ENCODE measurements at places on chromosomes 4 and X.

DNA sequence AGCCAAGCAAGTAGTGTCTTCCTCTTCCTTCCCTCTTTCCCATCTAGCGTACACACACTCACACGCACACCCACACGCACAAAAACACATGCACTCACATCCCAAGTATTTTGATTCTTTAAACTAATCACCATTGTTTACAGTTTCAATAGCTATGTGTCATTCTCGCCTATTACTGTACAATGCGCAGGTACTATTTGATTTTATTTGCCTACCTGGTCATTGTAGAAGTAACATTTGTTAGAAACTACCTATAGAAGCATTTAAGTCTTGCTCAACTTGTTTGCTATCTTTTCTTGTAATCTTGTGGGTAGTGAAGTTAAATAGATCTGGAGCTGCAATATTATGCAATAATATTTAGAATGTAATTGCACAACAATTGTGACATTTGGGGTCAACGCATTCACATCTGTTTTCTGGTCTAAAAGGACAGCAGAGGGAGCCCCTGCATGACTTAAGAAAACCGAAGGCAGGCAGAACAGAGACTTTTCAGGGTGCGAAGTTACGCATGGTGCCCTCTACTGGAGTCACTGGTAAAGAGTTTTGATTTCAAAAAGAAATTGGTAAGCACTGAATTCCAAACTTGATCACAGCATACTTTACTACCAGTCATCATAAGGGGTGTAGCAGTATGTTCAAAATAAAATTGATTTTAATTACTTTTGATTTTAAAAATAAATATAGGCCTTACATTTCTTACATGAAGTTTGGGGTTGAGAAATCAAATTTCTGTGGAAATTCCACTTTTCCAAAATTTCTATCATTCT lies 503.3 kb upstream of the FAM241A start:
- peak; percentile 91 for DNase-seq

- no peak for DNase-seq
Measured at GRCh38 chr4:85482010-85482738, 7.2 kb downstream of the ARHGAP24 start.

GRCh38 chr4:102787096-102787881 lies 26.5 kb upstream of the MANBA start:
- no peak for DNase-seq

GRCh38 chrX:71378732-71379131 lies 12.6 kb downstream of the TAF1 start:
- DNase-seq = no peak

GRCh38 chr4:165425629-165426028 lies 46.8 kb downstream of the CPE start:
- no peak for DNase-seq

GRCh38 chrX:40207626-40208025 lies 109.9 kb upstream of the BCOR start:
- no peak for DNase-seq

DNA sequence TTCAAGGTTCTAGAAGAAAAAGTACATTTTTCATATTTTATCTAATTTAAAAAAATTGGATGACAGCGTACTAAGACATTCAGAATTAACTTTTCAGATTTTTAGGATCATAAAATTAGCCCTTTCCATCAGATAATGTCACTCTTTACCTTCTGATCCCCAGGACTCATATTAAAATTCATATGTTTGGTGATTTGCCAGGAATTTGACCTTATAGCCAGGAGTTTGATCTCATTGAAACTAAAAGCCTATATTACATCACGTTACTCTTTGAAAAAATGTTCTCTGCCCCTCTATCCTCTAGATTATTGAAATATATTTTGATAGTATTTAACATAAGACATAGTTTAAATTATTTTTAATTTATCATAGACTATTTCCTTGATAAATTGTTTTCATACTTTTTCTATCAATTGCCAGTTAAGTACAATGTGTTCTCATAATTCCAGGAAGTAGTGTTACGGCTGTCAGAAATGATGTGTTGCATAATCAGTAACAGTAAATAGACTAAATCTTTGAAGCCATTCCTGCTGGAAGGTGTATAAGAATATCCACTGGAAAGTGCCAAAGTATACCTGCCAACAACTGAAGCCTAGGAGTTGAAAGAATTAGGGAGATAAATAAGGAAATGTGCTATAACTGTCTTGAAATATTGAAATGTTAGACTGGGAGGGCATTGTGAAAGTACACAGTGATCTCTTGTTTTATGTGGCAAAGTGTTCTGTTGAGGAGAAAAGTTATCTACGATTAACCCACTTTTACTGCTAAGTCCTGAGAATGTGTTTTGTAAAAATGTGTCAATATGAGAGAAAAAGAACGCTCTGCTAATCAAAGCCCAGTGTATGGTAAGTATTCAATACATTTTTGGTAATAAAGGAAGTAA lies 32.9 kb upstream of the PDGFC start:
- DNase-seq = no peak

DNA sequence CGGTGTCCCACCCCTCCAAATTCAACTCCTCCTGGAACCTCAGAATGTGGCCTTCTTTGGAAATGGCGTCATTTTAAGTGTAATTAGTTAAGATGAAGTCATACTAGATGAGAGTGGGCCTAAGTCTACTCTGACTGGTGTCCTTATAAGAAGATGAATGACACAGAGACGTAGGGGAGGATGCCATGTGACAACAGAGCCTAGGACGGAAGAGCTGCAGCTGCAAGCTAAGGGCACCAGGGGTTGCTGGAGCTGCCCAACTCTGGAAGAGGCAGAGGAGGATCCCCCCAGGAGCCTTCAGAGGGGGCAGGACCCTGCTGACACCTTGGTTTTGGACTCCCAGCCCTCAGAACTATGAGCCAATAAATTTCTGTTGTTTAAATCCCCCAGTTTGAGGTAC lies 115.1 kb downstream of the STK32B start:
- no peak for DNase-seq

DNA sequence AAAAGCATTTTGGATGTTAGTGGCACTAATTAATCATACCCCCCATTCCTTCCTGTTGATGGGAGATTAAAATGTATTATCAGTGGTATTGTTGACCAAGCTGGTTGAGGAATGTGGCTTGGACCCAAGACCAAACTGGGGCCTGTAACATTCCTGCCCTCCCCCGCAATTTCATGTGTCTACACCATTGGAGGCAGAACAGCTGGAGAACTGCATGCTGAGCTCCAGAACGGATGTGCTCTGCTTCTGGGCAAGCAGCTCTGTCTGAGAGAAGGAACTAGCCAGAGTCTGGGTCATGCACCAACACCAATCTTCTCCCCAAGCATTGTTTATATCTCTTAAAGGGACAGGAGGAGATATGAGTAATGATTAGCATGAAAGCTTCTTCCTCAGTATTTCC lies 185.5 kb downstream of the CEP135 start:
- DNase-seq = peak; percentile 26

GRCh38 chr4:15027921-15028435 lies 25.7 kb downstream of the CPEB2 start:
- DNase-seq = no peak

DNA sequence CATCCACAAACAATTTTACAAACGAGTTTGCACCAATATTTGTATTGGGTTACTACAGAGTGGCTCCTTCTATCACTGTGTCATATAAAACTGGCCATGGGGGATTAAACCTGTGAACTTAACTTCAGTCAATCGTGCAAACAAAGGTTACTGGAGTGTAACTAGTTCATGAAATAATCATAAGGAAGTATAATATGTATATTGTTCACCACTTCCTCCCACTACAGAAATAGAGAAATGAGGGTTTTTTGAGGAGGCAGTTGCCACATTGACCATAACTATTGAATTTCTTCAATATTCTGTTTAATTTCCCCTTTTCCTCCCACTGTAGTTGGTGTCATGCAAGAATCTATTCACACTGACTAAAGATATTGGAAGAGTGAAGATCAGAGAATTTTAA lies at the start of gene GPR82:
GPR82 (plus strand) TSS at position 356 of the 400 bp plus-strand sequence. CDS start 2,846 bp downstream, outside the sequence.
- no peak for DNase-seq

DNA sequence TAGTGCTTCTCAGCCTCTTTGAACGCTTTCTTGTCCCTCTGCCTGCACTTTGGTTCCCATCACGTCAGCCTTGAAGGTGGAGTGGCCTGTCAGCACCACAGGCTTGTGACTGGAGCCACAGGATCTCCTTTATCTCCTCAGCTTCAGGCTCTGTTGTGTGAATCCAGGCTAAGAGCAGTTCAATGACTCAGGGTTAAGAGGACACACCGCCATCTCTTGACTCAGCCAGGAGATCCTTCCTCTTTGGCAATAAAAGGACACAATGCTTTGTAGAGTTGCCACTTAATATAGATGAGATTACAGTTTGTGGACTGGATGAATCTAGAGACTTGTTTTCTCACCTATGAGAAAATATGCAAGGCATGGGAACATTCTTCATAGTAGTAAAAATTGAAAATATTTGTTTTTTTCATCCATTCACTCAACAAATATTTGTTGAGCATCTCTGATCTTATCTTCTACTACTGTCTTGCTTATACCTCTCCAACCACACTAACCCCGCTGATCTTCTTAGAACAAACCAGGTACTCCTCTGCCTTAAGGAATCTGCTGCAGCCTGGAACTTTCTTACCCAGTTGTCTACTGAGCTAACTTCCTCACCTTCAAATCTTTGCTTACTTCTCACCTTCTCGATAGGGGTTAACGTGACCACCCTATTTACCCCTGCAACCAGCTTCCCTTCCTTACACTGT lies 62.3 kb downstream of the UCHL1 start:
- no peak for DNase-seq

GRCh38 chr4:88757067-88757466 lies 59.4 kb upstream of the NAP1L5 start:
- DNase-seq = no peak

GRCh38 chr4:26524011-26524410 lies 33.7 kb upstream of the CCKAR start:
- no peak for DNase-seq

- no peak for DNase-seq
Measured at GRCh38 chr4:183554346-183554686, 49.5 kb downstream of the ING2 start.

DNA sequence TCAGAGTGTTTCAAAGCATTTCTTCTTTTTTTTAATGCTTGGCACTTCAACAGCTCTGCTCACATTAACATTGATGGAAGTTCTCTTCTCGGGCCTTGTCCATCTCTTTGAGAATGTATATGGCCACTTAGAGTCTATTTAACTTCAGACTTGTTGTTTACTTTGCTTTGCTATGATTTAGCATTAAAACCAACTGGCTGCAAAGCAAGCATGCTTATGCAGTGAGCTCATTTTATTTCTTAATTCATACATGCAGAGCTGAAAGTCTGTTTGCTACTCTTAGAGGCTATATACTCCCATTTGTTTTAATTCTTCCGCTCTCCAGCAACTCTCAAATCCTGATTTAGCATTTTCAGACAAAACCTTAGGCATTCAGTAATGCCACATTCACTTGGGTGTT lies 107.6 kb upstream of the PACRGL start:
- DNase-seq = no peak

DNA sequence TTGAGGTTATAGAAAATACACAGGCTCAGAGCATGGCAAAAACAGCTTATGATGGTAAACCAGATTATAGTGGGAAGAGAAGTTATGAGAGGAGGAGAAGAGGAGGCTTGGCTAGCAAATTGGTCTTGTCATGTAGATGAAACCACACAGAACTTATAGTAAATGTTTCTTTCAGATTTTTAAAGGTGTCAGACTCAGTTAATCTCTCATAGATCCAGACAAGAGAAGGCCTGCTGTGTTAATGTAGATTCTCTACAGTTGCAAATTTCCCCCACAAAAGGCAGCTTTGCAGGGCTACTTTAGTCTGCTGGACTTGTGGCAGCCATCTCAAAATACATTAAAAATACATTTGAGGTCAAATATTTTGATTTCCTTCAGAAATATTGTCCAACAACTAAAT lies 1731.7 kb downstream of the ARAP2 start:
- DNase-seq = no peak

DNA sequence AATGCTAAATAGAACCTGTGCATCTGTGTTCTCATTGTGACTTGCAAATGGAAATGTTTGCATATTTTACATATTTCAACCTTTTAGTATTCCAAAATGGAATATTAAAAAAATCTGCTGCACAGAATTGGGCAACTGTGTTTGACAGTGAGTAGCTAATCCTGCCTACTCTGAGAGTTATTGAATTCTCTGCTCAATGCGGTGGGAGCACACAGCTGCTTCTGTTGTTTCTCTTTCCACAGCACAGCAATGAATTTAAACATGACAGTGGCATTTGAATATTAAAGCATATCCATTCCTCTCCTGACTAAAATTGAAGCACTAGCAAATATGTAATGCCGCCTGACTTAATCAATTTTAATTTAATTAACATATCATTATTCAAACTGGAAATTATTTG lies 366.6 kb downstream of the GASK1B start:
- no peak for DNase-seq

DNA sequence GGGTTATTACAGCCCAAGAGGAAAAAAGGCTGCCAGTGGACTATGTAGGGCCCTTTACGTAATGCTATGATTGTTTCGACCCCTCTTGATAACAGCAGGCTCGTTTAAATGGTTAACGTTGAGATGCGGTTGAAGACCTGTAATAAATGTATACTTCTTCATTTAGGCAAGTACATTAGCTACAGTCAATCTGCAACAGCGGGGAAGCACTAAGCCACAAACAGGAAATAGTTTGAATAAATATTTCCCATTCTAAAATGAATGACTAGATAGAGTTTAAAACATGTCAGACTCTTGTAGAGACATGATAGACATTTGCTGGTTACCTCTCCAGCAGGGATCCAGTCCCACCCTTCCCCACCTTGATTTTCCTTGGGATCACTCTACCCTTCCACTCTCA lies 38.1 kb upstream of the STIM2 start:
- no peak for DNase-seq

- DNase-seq = no peak
Measured at GRCh38 chr4:48343551-48343950, 2.2 kb downstream of the SLAIN2 start.

DNA sequence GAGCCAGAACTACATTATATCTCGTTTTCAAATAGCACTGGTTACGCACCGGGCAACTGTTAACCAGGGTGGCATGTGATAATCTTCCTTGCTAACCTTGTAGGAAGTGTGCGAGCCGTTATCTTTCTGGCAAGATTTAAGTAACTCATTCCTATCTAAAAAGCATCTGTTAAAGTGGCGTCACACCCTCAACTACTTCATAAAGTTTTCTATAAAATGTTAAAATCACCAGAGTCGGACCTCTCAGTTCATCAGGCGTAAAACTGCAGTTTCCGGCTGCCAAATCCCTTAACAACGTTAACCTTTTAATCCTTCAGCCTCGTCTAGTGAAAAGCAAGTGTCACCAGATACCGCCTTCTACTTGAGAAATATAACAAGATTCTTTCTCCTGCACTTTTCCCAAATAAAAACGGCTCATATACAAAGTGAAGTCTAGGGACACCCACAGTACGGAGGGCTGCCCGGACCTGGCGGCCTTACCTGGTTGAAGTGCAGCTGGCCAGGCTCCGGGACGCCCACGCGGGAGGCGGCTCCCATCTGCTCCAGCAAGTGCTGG lies 1.2 kb downstream of the SLC39A8 start:
- peak; percentile 56 for DNase-seq
